Skin of body (tissue), 3 donors: ENCODE measurements at places on chromosomes 2 and 18.

GRCh38 chr2:217291259-217291658, 431.4 kb upstream of the TNP1 start:
- no peak for DNase-seq

GRCh38 chr2:217662984-217663602, 339.7 kb downstream of the TNS1 start:
- DNase-seq: no peak

- DNase-seq: no peak
These were observed 13.1 kb downstream of the RBBP8 start for GRCh38 chr18:22946217-22946616.

- DNase-seq: no peak
These were observed 1443.0 kb downstream of the LRP1B start for GRCh38 chr2:140687825-140688224.

GRCh38 chr2:53767405-53768241, at the start of gene CHAC2:
CHAC2 (plus strand) TSS chr2:53767804; CDS start chr2:53767887, 83 bp downstream.
- peak; percentile 61 for DNase-seq

DNA sequence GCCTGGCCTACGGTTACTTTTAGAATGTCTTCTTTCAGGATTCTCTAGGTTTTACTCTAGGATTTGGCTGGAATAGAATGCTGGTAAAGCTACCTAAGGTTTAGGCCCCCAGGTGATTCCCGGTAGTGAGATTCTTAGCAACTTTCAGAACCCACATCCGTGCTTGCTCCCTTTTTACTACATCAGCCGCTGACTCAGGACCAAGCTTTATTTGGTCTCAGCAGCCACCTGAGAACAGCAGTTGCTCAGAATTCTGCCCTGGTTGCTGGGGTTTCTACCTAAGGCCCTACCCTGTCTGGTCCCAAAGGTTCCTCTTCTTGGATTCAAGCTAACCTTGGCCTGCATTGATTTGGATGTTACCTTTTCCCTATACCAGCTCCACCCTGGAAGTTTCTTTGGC, 36.1 kb upstream of the NDUFV2 start:
- DNase-seq: no peak

DNA sequence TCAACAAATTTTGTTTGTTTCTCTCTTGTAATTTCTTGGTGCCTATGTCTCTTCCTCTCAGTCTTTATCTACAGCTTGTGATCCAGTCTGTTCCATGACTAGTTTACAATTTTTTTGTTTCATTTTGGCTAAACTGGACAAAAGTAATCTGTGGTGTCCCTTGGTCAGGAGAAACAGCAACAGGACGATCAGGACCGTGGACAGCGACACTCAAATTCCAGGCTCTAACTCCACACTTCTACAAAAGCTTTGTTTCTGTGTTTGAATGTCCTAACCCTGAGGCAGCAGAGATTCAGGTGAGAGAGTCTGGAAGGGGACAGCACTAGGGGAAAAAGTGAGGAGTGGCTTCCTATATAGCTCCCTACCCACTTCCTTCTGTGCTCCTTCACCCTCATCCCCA, 593.3 kb upstream of the FANCL start:
- DNase-seq: peak; percentile 0

DNA sequence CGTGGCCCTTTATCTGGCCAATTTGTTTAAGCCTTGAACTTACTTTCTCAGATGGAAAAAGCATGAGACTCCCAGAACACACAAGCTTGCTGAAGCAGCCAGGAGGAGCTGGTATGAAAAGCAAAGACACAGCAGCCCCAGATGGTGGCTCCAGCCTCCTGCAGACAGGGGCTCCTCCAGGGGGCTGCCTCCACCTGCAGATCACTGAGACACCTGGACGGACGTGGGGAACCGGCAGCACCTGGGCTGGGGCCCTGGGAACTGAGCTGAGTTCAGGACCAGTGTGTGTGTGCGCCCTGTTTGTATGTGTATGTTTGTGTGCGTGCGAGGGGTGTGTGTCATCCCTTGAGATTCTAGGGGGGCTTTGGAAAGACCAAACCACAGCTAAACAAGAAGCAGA, 8.6 kb downstream of the CYS1 start:
- no peak for DNase-seq

DNA sequence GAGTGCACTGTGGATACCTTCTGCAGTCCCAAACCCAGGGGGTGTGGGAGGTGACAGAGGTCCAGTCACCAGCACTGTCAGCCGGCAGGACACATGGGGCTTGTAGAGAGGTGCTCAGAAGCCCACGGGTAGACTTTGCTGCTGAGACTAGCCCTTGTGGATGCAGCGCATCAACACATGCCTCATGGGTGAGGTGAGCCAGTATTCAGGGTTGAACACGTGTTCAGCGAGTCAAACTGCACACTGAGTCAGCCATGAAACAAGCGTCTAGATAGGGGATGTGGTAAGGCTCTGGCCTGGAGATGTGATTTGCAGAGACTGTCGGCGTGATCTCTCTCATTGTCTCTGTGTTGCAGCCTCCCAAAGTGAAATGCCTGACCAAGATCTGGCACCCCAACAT, 35.8 kb upstream of the SCLY start:
- DNase-seq: no peak

- DNase-seq: no peak
These were observed 85.6 kb downstream of the NCOA1 start for GRCh38 chr2:24576617-24577016.

- no peak for DNase-seq
These were observed 30.8 kb upstream of the LRRTM4 start for GRCh38 chr2:77552956-77553355.
